ENCODE measurements at places on chromosomes 2 and 18.

DNA sequence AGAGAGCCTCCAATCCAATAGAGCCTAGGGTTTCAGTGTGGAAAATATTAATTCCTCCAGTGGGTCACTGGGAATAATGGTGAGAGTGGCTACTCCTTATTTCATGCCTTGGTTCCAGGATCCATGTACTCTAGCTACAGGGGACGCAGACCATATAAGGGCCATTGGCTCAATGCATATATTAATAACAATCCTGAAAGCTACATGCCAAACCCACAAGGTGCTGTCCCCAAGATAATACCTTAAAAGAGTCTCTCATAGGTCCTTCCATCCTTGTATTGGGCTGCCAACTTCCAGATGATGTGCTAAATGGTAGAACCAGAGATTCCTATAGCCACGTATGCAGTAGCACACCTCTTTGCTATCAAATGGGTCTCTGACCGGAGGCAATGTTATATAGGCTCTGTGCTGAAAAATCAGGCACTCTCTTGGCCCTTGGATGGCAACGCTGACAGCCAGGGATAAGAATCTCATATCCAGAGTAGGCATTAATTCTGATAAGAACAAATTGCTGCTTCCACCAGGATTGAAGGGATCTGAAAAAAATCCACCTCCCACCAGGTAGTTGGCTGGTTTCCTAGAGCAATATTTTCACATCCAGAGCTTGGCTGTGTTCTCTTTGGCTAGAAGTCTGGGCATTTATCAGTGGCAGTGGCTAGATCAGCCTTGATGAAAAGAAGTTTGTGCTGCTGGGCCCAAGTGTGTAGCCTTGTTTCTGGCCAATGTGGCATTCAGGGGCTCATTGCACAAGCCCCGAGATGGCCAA is 218.1 kb upstream of the MGAT5 start:
- DNase-seq = no peak

DNA sequence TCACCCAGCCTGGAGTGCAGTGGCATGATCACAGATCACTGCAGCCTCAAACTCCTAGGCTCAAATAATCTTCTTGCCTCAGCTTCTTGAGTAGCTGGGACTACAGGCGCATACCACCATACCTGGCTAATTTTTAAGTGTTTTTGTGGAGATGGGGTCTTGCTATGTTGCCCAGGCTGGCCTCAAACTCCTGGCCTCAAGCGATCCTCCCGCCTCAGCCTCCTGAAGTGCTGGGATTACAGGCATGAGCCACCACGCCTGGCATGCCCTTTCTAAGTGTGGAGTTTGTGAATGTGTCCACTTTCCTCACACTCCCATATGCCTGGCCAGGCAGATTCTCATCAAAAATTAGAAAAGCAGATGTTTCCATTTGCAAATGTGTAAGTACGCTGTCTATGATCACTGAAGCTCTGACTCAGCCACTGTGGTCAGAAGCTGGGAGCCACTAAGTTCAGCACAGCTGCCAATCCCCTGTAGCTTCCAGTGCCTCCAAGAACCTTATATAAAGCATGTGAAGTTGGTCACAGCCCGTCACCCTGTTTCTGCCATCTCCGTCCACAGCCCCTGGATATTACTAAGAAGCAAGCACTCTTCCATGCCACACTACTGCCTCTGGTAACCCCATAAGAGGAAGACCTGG is 155.4 kb downstream of the FAM210A start:
- no peak for DNase-seq

GRCh38 chr18:10444314-10445006 is 10.0 kb upstream of the APCDD1 start:
- no peak for DNase-seq

DNA sequence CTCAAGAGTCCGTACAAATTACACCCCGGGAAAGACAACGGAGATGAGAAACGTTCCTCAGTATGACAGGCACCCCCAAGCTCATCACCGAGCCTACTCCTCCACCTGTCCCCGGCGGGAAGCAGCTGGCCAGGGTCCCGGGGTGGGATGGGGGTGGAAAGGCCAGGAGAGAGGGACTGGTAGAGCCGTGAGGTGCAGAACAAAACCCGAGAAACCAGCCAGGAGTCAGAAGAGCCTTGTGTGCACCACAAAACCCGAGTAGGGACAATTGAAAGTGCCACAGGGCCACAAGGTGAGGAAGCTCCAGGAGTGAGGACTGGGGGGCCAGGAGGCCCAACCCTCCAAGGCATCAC is 75.5 kb upstream of the SALL3 start:
- no peak for DNase-seq

DNA sequence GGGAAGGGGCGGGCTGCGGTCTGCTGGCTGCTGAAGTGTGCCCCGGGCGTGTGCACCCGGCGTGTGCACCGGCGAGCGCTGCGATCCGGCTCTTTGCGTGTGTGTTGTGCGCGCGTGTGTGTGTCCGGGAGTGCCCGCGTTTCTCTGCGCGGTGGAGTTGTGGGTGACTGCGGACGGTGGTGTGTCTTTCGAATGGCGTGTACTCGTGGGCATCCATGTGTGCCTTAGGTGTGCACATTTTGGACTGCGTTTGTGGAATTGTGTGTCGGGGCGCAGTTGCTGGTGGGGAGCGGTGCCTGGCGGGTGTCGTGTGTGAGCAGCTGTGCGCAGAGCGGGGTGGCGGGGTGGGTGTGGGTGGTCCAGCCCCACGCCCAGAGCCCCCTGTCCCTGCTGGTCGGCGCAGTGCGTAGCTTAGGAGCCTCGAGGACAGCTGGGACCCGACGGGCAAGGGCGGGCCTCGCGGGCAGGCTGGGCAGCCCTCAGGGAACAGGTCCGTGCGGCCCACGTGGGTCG is 533 bp downstream of the HPCAL1 start:
- DNase-seq = no peak

- DNase-seq = no peak
Measured at GRCh38 chr2:165810418-165810817, 16.4 kb upstream of the GALNT3 start.

DNA sequence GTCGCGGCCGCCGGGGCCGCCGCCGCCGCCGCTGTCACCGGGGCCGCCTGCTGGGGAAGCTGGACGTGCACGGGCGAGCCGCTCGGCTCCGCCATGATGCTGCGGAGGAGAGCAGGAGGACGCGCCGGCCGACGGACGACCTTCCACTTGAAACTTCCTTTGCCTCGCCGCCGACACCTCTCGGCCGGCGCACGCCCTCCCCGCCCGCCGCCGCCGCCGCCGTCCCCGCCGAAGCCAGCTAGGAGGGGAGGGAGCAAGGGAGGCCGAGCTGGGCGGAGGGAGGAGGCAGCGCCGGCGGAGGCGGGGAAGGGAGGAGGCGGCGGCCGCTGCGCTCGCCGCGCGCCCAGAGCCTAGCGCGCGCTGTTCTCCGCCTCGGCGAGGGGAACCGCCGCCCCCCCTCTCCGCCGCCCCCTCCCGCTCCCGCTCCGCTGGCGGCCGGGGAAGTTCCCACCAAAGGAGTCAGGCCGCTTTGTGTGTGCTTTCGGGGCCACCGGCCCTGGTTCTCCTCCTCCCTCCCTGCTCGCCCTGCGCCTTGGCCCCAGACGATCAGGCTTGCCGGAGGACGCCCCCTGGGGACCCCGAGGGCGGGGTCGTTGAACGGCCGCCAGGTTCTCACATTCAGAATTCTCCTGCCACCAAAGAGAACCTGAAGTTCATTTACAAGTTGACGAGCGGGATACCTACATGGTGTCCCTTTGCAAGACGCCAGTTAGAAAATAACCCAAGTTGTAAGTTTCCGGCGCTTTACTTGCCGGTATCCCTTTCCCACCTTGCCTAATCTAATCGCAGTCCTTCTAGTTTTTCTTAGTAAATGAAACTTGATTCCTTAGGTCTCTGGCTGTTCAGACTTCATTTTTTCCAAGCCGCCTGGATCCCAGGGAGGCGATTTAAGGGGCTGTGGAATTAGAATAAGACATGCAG is at the start of gene STK39:
Gene STK39, minus strand, starts transcription at position 255 of the 921 bp plus-strand sequence. Its CDS starts 160 bp downstream, at position 95.
- peak; percentile 36 for DNase-seq

GRCh38 chr18:72539901-72540300 is 4.2 kb downstream of the CBLN2 start:
- DNase-seq = no peak

DNA sequence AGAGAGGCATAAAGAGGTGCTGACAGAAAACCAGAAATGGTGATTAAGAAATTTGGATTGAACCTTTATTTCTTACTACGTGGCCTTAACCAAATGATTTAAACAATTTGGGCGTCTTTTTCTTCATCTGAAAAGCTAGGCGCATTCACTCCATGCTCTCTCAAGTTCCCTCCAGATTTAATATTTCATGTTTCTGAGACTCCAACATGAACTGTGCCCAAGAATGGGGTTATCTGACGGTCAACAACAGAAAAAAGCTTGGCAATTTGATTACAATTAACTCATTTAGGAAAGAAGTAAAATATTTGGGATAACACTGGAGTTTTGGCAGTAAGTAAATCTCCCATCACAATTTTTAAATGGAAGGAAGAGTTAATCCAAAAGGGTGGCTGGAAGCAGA is 345.4 kb downstream of the ARHGAP15 start:
- DNase-seq = no peak

- DNase-seq = no peak
Measured at GRCh38 chr2:239113171-239113570, 265.3 kb downstream of the TWIST2 start.

DNA sequence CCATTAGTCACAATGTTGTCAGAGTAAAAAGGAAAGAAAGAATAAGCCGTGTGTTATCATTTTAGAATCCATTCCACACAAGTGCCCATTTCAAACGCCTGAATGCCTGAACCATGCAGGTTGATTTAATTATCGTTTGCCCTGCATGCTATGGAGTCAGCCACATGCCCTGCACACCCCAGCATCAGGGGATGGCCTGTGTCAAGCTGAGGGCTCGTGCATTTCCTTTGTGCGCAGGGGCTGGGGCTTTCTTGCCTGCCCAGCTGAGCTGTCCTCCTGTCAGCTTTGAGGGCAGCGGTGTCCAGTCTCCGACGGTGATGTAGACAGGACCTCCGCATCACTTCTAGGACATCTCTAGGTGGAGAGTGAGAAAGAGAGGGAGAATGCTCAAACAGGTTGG is 200.4 kb downstream of the TSN start:
- no peak for DNase-seq

GRCh38 chr2:201196003-201196402 is 13.1 kb downstream of the CASP10 start:
- no peak for DNase-seq

Measured in posterior cingulate gyrus (tissue), 11 donors.